ENCODE measurements at places on chromosomes 3 and 15.

DNA sequence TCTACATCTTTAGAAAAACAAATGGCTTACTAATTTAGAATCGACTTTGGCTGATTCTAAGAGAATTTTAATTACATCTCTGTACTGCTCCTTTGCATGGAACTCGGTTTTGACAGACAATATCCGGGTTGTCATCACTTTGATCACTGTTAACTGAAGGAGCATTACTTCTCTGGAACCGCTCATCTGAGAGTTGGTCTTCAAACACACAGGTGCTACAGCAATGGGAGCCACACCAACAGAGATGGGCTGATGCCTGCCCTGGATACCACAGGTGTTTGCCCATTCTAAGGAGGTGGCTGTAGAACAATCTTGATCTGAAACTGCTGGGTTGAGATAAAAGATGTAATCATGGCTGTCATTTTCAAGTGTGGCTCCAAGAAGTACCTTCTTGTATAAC is 21.6 kb downstream of the LINS1 start:
- no peak for DNase-seq

GRCh38 chr3:178246004-178246403 is 290.2 kb upstream of the KCNMB2 start:
- DNase-seq: no peak

GRCh38 chr3:110625201-110625747 is 446.3 kb upstream of the NECTIN3 start:
- DNase-seq: no peak

- no peak for DNase-seq
Observed at GRCh38 chr3:11230125-11230524, 42.1 kb upstream of the ATG7 start.
